ENCODE measurements at places on chromosomes 11 and 22. TPM values are rescaled to one million over a fixed set of nuclear protein-coding genes. Genes with fewer than 3 reads are reported as not detected.

DNA sequence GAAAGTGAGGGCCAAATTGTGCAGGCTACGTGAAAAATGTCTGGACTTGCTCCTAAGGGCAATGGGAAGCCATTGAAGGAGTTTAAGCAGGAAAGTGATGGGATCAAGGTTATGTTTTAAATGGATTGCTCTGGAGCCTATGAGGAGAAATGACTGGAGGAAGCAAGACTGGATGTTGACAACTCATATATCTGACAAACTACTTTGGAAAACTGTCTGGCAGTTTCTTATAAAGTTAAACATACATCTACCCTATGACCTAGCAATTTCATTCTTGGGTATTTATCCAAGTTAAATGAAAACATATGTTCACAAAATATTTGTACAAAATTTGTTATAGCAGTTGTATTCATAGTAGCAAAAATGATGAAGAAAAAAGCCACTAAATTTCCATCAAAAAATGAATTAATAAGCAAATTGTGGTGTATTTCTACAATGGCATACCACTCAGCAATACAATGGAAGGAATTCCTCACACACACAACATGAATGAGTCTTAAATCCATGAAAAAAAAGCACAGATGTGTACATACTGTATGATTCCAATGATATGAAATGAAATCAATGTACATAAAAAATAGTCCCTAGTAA lies 24.1 kb downstream of the FZD4 start:
- DNase-seq: no peak

DNA sequence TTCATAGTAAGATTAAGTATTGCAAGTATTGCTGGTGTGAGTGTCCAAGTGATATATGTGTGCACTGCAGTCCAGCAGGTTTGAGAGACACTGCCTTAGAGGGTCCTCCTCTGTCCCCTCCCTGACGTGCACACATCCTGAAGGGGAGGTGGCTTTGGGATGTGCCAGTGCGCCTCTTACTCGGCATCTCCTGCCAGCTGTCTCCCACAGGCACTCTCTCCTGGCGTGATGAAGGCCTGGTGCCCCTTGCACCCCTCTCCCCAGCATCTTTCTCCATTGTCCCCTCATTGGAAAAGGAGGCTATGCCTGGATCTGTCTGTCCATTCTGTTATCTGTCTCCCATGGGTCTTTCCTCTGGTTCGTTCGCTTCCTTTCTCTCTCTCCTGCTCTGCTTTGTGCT lies 24.2 kb downstream of the GTPBP1 start:
- no peak for DNase-seq

GRCh38 chr22:17063411-17064106 lies 21.2 kb upstream of the IL17RA start:
- DNase-seq: peak; percentile 31

- DNase-seq: no peak
Measured at GRCh38 chr11:76682684-76683083, 12.1 kb upstream of the LRRC32 start.

DNA sequence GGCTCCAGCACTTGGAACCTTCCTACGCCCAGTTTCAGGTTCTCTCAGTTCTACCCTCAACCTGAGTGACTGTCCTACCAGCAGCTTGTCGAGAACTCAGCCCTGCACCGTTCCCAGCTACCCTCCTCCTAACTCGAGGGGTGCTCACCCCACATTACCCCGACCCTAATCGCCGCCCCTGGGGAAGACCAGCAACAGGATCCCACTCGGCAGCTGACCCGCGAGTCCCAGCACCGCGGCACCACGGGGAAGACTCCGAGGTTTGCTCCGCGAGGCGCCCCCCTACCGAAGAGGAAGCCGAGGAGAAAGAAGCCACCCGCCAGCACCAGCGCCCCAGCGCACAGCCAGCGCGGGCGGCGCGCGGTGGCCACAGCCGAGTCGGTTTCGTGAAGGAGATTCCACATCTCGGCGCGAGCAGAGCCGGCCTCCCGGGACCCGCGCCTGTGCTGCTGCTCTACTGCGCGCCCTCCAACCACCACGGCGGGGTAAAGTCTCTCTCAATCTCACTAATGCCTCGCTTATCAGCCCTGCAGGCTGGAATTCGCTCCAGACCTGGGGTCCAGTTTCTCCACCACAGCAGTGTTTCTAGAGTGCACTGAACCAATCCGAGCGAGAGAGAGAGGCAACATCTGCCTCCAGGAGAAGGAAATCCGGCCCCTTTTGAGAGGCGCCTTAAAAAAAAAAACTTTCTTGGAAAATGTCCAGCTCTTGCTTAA lies at the start of gene FOLH1:
TSS of gene FOLH1 (minus strand) at position 597 of the 716 bp plus-strand sequence. CDS start at position 404, 193 bp downstream.
- peak; percentile 82 for DNase-seq

- DNase-seq: no peak
Measured at GRCh38 chr22:30266445-30267381, at the start of gene OSM. TSS of gene OSM (minus strand) at chr22:30266851. CDS start at chr22:30266799, 52 bp downstream.

DNA sequence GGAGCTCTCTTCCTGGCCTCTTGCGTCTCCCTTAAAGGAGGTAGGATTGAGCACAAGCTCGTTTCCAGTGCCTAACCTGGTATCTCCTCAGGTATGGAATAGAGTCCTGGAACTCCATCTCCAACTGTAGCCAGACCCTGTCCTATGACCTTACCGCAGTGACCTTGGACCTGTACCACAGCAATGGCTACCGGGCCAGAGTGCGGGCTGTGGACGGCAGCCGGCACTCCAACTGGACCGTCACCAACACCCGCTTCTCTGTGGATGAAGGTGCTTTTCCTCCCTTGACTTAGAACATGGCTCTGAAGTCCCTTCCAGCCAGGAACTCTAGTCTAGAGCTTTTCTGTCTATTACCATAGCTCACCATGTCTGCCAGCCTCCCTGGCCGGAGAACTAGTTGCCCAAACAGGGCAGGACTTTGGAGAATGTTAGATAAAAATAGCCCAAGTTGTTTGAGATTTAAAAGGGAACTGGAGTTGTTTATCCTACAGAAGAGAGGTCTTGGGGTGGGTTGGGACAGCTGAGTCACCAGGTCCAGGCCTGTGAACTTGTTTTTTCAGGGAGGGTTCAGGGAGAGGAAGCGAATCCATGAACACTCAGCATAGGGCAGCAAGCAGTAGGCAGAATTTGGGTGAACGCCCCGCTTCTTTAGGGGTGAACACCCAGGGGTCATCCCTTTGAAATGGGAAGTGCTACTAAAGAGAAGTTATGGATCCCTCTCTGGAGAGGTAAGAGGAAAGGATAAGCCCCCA lies 3.3 kb downstream of the IL10RA start:
- no peak for DNase-seq

GRCh38 chr22:34293324-34293723 lies 373.0 kb upstream of the LARGE1 start:
- DNase-seq: no peak

DNA sequence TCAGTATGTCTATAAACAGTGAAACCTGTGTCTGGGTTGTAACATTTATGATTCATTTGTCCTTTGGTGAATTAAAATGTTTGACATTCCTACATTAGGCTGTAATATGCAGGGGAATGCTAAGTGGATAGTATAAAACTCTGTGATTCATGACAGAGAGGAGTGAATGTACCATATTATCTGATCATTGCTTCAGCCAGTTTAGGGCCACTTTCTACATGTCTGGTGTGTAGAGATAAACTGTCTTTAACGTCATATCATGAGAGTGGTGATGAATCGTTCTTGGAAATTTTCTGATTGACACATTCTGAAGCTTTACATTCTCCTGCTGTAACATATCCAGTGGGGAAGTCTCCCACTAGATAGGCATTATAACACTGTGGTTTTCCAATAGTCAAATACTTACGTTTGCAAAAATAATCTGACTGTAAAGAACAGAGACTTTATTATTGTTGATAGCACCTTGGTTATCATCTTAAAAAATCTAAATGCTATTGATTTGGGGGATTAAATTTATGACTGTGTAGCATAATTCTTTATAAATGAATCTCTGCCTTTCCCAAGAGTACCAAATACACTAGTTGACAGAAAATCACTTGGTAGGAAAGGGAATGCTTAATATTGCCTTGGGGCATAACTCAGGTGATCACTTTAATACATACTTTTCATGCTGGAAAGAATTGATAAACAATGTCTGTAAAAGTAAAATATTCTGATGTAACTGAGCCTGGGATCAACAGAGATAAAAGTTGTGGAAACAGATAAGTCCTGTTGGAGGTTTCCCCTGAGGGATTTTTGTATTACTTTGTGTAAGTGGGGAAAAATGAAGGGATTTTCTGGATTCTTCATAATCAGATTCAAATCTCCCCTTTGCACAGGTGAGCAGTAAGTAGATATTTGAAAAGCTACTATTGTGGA lies 427.9 kb downstream of the JRKL start:
- DNase-seq: no peak

GRCh38 chr11:20762116-20762844 lies 92.9 kb downstream of the NELL1 start:
- DNase-seq: no peak

DNA sequence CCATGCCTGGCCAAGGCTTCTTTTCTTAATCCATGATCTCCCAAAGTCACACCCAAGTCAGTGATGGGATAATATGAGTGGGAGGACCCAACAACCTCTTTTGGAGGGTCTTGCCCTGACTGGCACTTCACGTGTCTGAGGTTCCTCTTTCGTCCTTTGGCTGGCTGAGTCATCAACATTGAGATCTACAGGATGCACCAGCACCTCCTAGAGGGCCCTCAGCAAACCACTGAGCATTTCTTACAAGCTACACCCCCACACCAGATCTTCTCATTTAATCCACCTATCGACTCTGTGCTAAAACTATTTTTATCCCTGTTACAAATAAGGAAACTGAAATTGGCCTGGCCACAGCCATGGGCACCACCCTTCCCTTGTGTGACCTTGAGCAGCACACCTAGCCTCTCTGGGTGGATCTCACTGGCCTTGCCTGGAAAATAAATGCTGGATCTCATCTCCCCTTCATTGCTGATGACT lies 63.4 kb downstream of the FLI1 start:
- DNase-seq: no peak

- no peak for DNase-seq
Measured at GRCh38 chr11:6433998-6434660, 6.7 kb downstream of the HPX start.

DNA sequence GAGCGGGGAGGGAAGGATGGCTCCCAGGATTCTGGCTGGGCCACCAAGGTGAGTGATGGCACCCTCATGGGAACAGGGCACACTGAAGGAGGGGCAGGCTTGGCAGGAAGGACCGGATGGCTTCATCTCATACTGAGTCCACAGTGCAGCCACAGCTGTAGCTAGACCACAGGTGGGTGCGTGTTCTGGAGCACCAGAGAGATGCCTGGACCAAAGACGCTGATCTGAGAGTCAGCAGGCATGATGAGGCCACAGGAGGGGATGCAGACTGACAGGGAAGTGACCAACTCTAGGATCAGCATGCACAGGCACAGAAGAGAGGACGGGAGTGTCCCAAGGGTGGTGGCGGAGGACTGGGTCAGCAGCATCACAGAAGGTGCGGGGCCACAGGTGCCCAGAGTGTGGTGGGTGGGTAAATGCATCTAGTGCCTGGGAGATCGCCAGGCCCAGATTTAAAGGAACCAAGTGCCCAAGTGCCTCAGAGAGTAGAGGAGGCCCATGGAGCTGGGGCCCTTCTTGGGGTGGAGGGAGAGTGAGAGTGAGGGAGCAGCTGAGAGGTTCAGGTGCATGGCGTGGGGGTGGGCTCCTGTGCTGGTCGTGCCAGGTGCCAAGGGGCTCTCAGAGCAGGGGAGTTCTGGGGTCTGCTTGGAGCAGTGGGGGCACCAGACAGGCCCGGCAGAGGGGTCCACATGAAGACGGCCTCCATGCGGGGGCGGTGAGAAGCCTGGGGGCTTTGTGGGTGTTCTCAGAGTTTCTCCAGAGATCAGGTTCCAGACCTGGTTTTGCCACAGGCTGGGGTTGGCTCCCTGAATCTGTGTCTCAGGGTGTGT lies 113.7 kb downstream of the CEP164 start:
- no peak for DNase-seq

GRCh38 chr11:65502555-65503367 lies 3.9 kb downstream of the MALAT1 start:
- DNase-seq: peak; percentile 54

DNA sequence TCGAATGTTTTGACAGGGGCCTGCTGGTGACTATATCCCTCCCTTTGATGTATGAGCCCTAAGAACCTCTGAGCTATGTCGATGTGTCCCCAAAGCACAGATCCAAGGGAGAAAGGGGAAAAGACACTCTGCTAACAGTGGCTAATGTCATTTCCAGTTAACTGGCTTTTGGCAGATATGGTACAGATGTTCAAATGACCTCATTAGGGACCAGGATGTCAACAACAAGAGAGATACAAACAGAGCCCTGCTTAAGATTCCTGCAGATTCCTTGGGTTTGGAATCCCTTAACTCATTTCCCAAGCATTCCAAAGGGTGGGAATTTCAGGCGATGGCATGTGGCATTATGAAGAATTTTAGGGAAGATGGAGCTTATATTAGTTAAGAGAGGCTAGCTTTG lies 517.3 kb downstream of the SOX6 start:
- DNase-seq: no peak

DNA sequence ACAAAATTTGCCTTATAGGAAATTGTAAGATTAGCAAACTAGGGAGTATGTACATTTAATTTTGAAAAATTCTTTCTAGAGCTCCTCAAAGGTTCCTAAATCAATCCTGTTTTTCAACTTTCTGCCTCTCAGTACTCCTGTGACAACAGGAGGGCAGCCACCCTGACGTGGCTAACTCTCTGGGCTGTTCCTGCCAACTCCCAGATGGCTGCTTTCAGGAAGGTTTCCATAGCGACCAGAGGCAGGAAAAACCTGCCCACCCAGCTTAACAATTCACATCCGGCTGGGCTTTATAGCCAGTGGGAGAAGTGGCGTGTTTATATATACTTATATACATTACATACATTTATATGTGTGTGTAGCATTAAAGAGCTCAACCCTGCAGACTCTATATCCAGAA lies 26.5 kb downstream of the SGSM3 start:
- peak; percentile 85 for DNase-seq

DNA sequence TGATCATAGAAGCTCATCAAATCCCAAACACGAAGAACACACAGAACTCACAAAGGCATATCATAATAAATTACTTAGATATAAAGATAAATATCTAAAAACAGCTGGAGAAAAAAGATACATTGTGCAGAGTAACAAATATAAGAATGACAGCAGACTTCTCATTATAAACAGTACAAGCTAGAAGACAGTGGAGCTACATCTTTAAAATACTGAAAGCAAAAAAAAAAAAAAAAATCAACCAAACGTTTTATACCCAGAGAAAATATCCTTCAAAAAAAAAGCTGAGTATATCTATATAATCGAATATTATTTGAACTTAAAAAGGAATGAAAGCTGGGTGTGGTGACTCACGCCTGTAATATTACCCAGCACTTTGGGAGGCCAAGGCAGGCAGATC lies 90.0 kb downstream of the SBF2 start:
- DNase-seq: no peak

- DNase-seq: no peak
Measured at GRCh38 chr11:23590596-23591308, 730.5 kb upstream of the CCDC179 start.

GRCh38 chr11:65871811-65872548 lies 620 bp downstream of the EFEMP2 start:
- no peak for DNase-seq

Gene CAVIN3
- 23.8 TPM for polyA plus RNA-seq

Gene OR52A1
- 0.01 TPM for polyA plus RNA-seq

Gene MB
- 1.4 TPM for polyA plus RNA-seq

Gene B4GAT1
- polyA plus RNA-seq: 38.5 TPM

Gene MIAT
- 2.5 TPM for polyA plus RNA-seq

Gene OR6T1
- not detected for polyA plus RNA-seq

Gene INSC
- polyA plus RNA-seq: 0.72 TPM

Gene TLCD5
- polyA plus RNA-seq: 18.4 TPM

Gene MFNG
- polyA plus RNA-seq: 25.9 TPM

Gene MS4A3
- 1.4 TPM for polyA plus RNA-seq

Gene PNPLA5
- 0.08 TPM for polyA plus RNA-seq

Gene RFPL1
- polyA plus RNA-seq: 0.12 TPM

Gene TRIM51
- not detected for polyA plus RNA-seq
